ENCODE measurements at places on chromosomes 2 and 18.

GRCh38 chr18:2303517-2304238 is 267.6 kb downstream of the METTL4 start:
- DNase-seq, result no peak

DNA sequence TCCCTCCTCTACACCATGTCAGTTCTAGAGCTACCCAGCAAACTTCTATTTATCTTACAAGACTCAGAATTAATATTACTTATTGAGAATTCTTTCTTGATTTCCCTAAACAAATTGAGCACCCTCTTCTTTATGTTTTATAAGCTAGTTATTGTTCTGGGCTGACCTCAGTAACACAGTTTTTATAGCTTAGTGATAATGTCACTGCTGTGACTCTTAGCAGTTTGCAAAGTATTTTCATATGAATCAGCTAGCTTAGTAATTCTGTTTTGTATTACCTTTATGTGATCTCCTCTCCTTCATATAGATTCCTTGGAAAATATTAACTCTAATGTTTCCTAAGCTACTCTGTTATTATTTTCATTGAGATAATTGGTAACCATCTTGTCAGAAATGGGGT is 114.9 kb downstream of the PMS1 start:
- no peak for DNase-seq

GRCh38 chr2:240960971-240961876 is 37.2 kb upstream of the SNED1 start:
- DNase-seq, result no peak

DNA sequence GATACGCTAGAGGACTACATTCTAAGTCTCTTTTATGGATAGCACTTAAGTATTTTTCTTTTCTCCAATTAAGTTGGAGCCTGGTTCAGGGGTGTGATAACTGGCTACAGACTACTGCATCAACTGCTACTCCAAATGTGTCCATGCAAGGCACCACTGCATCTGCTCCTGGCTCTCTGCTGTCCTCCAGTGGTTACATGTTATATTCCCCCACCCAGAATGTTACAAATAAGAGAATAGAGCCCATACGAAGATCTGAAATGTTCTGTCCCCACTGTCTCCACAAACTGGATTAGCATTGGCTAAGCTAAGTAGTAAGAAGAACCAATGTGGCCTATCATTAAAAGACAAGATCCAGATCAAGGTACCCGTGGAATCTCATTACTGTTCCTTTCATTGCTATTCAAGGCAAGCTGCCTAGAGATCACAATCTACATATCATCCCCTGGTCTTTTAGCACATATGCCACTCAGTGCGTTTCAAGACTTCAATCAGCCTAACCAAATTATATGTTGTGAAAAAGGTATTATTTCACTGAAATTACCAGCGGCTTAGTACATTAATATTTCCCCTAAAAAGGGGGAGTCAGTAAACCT is 308.3 kb upstream of the SLC8A1 start:
- no peak for DNase-seq

DNA sequence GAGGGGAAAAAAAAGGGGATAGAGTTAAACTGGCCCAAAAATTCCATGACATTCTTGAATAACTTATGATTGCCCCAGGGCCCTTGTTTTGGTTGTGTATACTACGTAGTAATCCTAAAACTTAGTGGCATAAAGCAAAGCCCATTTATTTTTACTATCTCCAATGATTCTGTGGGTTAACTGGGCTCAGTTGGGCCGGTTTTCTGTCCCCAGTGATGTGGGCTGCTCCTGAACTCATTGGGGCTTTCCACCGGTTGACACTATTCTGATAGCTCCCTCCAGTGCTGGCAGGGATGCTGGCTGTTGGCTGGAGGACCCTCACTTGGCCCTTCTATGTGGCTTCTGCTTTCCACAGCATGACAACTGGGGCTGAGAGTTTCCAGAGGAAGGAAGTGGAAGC is 60.0 kb upstream of the TGIF1 start:
- no peak for DNase-seq

DNA sequence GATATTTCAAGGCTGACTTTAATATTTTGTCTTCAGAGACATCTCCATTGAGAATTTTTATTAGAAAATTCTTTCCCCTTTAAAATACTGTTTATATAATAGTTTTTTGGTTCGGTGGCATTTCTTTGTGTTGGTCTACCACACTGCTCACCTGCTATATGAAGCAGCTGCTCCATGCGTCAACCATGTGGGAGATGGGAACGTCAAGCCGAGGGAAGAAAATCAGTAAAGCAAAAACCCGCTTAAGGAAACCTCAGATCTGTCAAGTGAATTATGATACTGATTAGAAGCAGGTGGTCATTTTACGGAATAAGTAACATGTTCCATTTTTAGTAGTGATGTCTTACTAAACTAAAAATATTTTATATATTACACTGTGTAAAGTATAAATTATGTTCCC is 5.6 kb upstream of the TMEM17 start:
- no peak for DNase-seq

DNA sequence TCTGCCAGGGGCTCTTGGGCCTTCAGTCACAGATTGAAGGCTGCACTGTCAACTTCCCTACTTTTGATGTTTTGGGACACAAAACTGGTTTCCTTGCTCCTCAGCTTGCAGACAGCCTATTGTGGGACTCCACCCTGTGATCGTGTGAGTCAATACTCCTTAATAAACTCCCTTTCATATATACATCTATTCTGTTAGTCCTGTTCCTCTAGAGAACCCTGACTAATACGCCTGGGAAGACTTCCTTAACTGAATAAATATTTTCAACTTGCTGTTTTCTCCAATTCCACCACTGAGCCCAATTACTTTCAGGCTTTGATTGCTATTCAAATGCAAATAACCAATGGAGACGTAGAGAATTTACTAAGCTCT is 61.4 kb upstream of the CCDC195 start:
- DNase-seq, result no peak

GRCh38 chr2:70431716-70432347 is 121.8 kb downstream of the TGFA start:
- DNase-seq, result no peak

DNA sequence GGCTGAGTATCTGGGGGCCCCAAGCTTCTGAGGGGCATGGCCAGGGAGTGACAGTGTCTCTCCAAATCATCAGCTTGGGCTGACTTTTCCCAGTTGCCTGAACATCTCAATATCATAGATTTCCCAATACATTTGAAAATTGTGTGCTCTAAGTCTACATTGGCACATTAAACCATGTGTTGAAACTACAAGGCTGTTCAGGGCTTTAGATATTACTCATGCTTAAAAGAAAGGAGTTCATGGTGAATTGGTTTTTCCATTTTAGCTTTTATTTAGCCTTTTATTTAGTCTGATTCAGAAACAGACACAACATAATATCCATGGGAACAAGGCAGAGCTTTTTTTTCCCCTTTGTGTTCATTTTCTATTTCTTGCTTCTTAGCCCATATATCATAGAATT is 49.9 kb upstream of the GALR1 start:
- DNase-seq, result no peak

DNA sequence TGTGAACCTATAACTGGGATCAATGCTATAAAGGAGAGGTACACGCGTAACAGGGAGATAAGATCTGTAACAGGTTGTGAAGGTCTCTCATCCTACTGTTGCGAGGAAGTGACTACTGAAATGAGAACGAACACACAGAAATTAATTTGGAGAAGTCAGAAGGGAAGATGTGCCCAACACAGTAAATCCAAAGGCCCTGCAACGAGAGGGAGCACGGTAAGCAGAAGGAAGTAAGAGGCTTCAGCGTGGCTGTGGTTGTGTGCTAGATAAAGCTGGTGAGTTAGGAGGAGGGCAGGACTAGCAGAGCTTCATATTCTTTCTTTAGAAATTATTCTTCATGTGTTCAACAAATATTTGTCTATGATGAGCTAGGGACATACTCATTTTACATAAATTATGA is 2.5 kb upstream of the ATG16L1 start:
- no peak for DNase-seq

Measured in stimulated activated CD8-positive, alpha-beta memory T cell treated with anti-CD3 and anti-CD28 coated beads, Interleukin-4, amount 100 ng/mL, for 4 hours (primary cell).